ENCODE measurements at places on chromosomes 12 and 14.

DNA sequence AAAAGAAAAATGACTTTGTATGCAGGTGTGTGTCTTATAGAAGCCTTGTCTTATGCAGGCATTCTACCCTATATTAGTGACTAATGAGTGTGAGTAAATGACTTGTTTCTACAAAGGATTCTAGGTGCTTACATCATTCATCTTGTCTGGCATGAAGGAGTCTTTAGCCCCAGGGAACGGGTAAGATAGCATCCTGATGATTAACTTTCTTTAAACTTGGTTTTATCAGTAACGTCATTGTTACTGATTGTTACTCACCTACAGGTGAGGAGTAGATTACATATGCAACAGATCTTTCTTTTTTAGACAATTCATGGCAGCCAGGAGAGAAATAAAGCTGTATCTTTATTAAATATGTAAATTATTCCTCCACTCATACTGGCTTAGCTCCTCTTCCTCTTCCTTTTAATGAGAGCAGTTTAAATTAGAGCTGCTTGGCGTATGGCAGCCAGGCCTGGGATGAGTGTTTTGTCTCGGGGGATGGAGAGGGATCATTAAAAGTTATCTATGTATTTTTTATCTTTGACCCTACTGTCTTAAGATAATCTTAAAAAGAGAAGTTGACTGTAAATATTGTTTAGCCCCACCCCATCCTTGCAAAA, 57.2 kb upstream of the ATP2A2 start:
- no peak for DNase-seq

- DNase-seq = no peak
Observed at GRCh38 chr14:64625386-64626232, 75.8 kb downstream of the PPP1R36 start.

DNA sequence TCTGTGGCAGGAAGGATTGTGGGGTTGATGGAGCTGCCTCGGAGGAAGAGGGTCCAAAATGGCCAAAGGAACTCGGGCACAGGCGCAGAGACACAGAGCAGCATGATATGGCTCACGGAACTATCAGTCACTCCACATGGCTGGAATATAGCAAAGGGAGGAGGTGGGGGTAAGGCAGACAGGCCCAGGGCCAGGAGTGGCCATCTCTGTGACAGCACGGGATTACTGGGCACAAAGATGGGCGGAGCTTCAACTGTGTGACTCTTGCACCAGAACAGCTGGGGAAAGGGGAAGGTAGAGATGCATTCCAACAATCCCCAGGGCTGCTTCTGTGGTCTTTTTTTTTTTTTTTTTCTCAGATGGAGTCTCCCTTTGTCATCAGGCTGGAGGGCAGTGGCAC, 24.8 kb upstream of the EML1 start:
- no peak for DNase-seq

GRCh38 chr12:88784166-88784565, 203.9 kb upstream of the KITLG start:
- no peak for DNase-seq

DNA sequence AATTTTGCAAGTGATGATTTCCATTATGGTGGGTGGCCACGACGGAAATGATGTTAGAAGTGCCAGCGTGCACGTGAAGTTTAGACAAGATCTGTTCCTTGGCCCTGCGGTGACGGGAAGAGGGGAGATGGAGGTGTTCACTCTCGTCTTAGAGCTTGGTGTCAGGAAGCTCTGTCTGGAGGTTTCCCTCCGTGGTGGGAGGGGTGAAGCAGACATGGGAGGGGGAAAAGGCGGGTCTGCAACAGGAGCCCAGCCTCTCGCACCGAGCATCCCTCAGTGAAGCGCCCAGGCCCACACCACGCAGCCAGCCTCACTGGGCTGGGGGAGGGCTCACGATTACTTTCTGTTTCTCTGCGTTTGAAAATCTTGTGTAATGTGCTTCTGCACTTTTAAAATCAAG, 26.3 kb downstream of the EML1 start:
- no peak for DNase-seq

GRCh38 chr12:24898606-24899005, 50.3 kb downstream of the BCAT1 start:
- no peak for DNase-seq

GRCh38 chr14:39157491-39157890, 12.6 kb downstream of the TRAPPC6B start:
- DNase-seq = no peak

DNA sequence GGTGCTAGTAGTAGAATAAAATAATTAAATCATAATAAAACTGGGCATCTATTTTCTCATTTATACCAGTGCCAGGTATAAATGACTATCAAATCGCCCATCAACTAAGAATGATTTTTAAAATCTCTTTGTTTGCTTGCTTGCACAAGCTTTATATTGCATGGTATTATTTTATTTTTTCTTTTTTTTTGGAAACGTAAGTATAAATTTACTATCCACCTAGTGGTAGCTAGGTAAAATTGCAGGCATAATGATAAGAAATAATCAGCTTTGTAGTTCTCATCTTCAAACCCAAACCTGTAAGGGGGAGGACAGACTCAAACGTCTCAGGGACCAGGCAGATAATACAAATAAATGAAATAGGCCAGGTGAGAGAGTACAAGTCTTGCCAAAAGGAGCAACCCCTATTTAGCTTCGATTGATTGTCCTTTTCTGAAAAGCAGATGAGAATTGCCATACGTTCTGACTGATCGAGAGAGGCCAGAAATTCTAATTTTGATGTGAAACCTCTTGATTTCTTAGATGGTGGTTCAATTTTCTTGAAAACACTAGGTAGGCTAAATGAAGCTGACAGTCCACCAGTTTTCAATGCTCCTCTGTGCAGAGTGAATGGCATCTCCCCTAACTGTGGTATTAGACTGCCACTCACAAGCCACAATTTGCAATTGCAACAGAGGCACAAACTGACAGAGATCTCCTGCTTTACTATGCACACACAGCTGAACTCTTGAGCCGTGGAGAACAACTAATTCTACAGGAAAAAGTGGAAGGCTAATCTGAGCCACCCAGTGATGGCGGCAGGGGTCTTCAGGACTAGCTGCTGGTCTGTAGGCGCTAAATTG, 189.3 kb downstream of the DACT1 start:
- no peak for DNase-seq

DNA sequence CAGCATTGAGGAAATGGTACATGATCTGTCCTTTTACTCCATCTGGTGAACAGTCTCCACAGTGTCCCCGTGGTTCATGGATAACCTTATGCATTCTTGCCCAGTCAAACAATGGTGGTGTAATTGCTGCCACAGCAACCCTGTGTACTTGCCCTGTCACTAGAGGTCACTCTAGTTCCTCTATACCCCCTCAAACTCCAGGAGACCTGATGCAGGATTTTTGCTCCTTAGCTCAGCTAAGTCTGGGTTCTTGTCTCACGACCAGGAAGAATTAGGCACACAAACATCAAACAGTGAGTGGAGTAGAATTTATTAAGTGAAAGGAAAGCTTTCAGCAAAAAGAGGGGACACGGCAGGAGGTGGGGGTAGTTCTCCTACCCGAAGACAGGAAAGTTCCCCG, 24.7 kb upstream of the EEA1 start:
- no peak for DNase-seq

- DNase-seq = no peak
Observed at GRCh38 chr14:89681086-89682018, 264.3 kb upstream of the FOXN3 start.

GRCh38 chr12:92955997-92956663, 27.0 kb upstream of the EEA1 start:
- DNase-seq = no peak

- no peak for DNase-seq
Observed at GRCh38 chr12:4908684-4909409, 858 bp upstream of the KCNA1 start.

- no peak for DNase-seq
Observed at GRCh38 chr12:46744283-46744682, 81.5 kb downstream of the SLC38A4 start.

- no peak for DNase-seq
Observed at GRCh38 chr14:74954232-74954946, 1.0 kb downstream of the PGF start.

GRCh38 chr14:31895646-31896045, 181.5 kb upstream of the ARHGAP5 start:
- DNase-seq = no peak

DNA sequence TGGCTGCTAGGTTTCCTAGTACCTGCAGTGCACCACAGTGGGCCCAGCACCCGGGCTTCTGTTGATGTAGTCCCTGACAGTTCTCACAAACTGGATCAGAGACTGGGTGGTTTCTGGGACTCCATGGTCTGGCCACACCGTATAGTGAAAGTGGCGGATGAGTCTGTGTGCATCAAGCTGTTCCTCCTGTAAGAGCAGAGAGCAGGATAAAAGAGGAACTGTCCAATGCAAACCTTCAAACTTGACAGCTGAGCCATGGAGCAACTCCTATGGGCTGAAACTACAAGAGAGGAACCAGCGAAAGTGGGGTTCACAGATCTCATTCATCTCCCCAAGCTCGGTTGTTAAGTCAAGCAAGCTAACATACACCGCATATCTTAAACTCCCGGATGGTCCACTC, 102.8 kb downstream of the PTPRB start:
- DNase-seq = no peak

DNA sequence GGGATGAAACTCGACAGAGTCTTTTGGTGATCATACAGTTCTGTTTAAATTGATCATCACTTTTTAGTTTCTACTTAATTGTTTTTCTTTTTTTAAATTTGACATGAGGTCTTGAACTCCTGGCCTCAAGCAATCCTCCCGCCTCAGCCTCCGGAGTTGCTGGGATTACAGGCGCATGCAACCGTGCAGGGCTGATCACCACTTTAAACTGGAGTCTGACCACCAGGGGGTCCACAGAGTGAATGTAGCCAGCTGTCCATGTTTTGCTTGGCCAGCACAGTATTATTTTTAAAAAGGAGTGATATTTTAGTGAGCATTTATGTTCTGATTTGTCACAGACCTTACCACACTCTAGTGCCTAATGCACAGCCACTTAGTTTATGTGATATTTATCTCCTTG, 10.7 kb downstream of the DAAM1 start:
- DNase-seq = no peak

DNA sequence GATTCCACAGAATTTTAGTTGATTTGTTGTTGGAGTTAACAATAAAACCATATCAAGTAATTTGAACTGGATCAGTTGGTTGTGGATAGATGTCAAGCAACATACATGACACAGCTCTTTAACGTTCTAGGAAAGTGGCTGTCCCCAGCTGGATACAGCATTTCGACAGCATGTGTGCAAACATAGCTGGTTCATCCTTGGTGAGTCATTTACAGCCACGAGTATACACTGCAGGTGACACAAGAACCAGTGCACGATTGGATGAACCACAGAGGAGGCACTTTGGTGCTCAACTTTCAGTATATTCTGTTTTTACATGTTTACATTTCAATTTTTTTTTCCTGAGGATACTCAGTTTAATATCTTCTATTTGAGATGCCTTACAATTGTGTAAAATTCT, 242.4 kb downstream of the TMEM117 start:
- DNase-seq = no peak

- no peak for DNase-seq
Observed at GRCh38 chr14:31357279-31357678, 63.1 kb downstream of the HEATR5A start.
